T-cell (primary cell): ENCODE measurements at places on chromosomes 7 and 10.

DNA sequence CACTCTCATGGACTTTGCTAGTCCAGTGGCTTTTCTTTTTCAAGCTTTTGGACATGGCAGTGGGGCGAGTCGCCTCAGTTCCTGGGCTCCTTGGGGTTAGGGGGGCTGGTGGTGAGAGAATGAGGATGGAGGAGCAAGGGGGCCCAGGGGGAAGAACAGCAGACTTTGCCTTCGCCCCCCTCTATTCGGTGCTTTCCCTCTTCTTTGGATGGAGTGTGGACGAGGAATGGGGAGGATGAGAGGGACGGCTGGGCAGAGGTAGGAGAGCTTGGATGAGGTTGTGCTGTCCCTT lies 255 bp downstream of the MAGI2 start:
- no peak for DNase-seq

DNA sequence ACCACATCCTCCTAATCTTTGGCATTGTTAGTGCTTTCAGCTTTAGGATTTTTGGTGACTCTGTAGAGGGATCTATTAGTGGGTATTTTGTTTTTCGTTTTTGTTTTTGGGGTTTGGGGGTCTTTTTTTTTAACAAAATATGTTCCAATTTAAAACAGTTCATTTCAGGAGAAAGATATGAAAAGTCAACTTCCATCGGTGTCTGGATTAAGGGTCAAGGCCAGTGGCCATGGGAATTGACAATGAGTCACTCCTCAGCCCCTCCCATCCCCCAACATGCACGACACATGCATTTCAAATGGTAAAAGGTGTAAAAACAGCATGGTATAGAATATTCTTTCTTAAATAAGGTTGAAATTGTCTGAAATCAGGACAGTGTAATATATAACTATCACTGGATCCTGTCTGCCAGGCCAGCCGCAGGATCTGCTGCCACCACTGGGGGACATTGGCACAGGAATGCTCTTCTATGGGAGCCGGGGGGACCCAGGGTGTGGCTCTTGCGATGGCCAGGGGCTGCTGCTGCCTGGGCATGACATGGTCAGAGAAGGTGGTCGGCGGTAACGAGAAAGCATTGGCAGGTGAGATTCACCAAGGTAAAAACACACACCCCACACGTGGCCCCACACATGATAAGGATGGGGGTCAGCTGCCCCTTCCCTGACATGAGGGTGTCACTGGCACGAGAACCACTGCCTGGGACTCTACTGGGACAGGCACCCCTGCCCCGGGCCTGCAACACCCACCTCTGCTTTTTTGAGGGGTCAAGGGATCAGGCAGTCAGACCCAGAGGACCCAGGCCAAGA lies 126.2 kb upstream of the KCTD7 start:
- DNase-seq, result no peak

- no peak for DNase-seq
Observed at GRCh38 chr10:24150853-24151252, 58.1 kb upstream of the KIAA1217 start.

DNA sequence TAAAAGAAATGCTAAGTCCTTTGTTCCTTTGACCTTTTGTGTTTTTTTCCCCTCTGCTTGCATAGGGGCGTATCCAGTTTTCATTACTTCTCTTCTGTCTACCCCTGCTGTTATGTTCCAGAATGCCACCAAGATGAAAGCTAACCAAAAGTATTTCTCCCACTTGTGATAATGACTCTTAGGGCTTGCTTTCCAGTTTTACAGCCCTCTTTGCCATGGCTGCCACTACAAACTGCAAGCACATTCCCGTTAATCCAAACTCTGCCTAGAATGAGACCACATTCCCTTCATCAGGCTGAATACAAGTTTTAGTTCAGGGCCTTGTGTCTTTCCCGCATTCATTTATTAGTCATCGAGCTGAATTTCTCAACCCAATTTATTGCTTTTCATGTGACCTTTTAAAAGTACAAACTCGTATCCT lies 23.6 kb upstream of the CD36 start:
- no peak for DNase-seq

DNA sequence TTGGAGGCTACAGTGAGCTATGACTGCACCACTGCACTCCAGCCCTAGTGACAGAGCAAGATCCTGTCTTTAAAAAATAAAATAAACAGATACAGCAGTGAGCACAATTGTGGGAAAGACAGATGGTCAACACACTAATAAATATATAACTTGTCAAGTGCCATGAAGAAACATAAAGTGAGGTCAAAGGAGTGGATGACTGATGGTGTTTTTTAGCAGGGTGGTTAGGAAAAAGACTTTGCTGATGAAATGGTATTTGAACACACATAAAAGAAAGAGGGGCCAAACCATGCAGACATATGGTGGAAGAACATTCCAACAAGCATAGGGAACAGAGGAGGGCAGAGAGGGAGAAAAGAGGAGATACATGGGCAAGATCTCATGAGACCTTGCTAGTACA lies 392.7 kb upstream of the AUTS2 start:
- no peak for DNase-seq

DNA sequence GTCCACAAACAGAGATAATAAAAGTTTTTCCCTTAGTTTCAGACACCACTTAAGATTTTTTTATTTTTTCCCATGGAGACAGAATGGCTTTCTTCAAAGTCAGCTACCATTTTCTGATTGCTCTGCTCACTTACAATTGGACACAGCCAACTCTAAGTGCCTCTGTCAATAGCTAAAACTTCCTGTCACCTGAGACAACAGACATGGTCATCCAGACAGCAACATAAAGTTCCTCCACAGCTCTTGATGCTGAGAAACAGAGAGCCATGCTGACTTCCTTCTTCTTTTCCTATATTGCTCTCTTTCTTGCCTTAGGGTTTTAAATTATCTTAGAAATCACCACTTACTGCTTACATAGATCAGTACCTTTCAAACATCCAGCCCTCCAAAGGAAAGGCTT lies 12.0 kb downstream of the ZNF800 start:
- no peak for DNase-seq

DNA sequence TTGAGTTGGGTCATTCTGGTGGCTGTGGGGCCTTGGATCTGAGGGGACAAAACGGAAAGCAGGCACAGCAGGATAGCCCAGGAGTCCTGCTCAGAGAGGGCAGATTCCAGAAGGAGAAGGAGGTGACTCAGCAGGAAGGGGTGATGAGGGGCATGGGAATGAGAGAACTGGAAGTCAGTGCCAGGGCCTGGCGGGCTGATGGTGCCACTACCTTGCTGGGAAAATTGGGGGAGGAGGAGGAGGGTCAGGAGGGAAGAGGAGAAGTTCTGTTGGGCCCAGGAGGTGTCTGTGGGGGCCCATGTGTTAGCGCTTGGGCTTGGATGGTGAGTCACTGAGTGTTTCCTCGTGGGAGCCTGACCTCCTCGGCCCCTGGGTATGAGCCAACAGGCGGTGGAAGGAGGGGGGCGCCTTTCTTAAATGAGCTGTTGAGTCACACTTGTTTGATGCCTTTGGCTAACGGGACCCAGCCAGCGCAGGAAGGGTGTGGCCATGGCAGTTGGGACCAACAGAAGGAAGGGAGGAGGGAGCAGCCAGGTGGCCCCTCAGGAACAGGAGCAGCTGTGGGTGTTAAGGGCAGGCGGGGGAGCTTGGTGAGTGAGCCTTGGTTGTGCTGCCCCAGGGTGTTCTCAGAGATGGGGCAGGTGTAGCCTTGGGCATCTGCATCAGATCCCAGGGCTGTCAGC lies 130.0 kb upstream of the BTBD16 start:
- DNase-seq, result no peak
